ENCODE measurements at places on chromosomes 16 and 17.

- no peak for DNase-seq
These were observed 6.9 kb upstream of the KRT17 start for GRCh38 chr17:41631025-41631897.

DNA sequence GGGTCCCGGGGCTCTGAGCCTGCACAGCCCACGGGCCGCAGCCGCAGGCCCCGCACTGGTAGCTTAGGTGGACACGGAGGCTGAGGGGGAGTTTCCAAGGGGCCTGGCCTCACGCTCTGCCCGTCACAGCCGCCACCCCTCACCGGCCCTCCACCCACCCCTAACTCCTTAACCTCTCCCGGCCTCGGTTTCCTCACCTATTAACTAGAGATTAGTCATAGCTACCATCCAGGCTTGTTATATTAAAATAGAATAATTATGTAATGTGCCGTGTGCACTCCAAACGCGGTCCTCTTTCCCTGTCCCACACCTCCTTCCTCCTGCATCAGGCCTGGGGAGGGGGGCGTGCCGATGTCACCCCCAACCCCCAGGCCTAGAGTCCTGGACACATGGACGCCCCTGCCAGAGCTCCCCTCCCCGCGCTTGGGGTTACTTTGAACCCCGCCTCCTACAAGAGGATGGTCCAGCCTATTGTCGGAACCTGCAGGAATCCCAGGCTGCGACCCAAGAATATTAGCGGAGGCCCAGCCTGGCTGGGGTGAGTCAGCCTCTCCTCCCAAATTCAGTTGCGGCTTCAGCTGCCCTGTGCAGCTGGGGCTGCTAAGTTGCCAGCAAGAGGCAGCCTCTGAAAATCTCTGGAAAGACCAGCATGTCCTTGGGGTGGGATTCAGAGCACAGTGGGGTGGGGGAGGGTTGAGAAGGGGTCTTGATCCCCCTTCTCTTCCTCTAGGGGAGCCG, 17.3 kb downstream of the SOCS3 start:
- DNase-seq, result peak; percentile 87

GRCh38 chr17:27471321-27472269, 15.3 kb downstream of the KSR1 start:
- DNase-seq, result peak; percentile 67

- DNase-seq, result no peak
These were observed 302.4 kb downstream of the SEC14L1 start for GRCh38 chr17:77442976-77443747.

- peak; percentile 100 for DNase-seq
These were observed 17.8 kb upstream of the TMEM219 start for GRCh38 chr16:29943846-29944799.

DNA sequence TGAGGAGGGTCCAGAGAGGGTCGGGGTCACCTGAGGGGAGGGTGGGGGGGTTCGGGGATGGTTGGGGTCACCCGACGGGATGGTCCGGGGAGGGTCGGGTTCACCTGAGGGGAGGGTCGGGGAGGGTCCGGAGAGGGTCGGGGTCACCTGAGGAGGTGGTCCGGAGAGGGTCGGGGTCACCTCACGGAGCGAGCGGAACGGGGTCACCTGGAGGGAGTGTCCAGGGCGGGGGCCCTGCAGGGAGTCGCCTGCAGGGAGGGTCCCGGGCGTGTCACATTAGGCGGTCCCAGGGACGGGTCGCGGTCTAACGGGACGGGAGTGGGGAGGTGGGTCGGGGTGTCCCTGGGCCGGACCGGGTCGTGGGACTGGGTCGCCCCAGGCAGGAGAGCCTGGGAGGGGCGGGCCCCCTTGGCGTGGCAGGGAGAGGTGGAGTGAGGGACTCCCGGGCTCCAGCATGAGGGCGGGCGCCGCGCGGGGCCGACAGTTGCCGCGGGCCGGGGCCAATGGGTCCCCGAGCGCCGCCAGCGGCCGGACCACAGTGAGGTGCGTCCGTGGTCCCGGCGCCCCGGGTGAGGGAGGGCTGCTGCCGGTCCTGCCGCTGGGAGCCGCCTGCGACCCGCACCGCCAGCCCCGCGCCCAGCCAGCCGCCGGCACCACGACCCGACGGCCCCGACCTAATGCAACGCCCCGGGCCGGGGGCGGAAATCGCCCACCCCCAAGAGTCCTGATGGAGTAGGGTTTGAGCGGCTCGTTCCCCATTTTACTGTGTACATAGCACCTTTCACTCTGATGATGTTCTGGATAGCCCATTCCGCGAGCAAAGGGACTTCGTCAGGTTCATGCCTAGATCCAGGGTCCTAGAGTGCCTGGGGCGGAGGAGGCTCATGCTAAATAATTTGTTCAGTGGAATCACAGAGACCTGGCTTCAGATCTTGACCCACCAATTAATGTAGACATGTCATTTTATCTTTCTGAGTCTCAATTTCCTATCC, 1.2 kb upstream of the ABCA3 start:
- no peak for DNase-seq

DNA sequence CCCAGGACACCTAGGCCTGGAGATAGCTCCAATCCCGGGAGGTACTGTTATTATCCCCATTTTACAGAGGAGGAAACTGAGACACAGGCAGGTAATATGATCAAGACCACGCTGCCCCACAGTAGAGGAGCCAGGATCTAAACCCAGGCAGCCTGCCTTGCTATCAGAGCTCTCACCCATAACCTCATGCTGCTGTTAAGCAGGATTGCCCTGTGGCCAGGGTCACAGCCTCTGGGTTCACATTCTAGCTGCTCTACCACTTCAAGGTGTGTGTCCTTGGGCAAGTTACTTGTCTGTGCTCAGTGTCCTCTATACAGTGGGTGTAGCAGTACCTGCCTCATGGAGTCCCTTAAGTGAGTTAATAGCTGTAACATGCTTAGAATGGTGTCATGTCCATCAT, 1015.3 kb downstream of the KCNJ18 start:
- no peak for DNase-seq

DNA sequence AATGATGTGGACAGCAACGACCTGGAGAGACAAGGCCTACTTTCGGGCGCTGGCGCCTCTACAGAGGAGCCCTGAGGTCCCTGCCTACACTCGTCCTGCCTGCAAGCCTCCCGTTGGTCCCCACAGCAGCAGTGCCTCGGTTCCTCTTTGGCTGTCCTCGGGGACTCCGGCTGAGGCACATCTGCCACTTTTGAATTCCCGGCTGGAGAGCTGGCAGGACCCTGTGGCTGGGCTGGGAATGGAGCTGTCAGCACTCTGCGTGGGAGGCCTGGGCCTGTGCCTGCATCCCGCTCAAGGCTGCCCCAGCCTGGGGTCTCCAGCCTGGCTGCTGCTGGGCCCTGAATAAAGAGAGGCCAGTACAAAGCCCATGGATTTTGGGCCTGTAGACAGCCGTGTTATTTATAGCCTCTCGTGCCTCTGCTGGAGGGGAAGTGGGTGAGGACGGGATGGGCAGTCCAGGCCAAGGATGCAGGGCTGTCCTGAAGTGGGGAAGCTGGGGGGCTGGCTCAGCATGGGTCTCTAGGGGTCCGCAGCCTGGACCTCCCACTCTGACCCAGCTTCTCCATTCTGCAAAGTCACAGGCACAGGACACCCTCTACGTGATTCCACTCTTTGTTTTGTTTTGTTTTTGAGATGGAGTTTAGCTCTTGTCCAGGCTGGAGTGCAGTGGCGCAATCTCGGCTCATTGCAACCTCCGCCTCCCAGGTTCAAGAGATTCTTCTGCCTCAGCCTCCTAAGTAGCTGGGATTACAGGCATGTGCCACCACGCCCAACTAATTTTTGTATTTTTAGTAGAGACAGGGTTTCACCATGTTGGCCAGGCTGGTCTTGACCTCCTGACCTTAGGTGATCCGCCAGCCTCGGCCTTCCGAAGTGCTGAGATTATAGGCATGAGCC, 10.6 kb upstream of the SPNS2 start:
- no peak for DNase-seq

- no peak for DNase-seq
These were observed 29.9 kb downstream of the PIK3R6 start for GRCh38 chr17:8837563-8838075.

- DNase-seq, result peak; percentile 73
These were observed 2.6 kb downstream of the PMP22 start for GRCh38 chr17:15262291-15263205.

- no peak for DNase-seq
These were observed 231.5 kb downstream of the MRTFB start for GRCh38 chr16:14302399-14303181.

DNA sequence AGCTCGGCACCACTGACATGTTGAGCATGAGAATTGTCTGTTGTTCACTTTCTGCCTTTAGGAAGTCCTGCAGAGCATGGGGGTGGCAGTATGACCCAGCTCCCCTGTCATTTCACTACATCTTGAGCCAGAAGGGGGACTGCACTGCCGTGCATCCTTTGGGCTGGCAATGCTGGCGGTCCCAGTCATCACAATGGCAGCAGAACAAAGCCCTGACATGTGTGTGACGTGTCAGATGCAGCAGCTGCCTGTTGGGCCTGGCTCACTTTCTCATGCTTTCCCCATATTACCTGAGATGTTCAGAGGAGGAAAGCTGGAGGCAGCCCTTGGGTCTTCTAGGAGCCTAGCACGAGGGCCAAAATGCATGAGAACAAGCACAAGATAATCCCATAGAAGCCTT, 6.3 kb upstream of the ABAT start:
- no peak for DNase-seq

GRCh38 chr16:31025339-31025738, 8.0 kb upstream of the STX4 start:
- no peak for DNase-seq

GRCh38 chr16:15948532-15949209, 745 bp upstream of the ABCC1 start:
- no peak for DNase-seq

- DNase-seq, result peak; percentile 91
These were observed 5.2 kb downstream of the CCR7 start for GRCh38 chr17:40559954-40560591.

- no peak for DNase-seq
These were observed 149.4 kb downstream of the KCNJ12 start for GRCh38 chr17:21525464-21526130.

DNA sequence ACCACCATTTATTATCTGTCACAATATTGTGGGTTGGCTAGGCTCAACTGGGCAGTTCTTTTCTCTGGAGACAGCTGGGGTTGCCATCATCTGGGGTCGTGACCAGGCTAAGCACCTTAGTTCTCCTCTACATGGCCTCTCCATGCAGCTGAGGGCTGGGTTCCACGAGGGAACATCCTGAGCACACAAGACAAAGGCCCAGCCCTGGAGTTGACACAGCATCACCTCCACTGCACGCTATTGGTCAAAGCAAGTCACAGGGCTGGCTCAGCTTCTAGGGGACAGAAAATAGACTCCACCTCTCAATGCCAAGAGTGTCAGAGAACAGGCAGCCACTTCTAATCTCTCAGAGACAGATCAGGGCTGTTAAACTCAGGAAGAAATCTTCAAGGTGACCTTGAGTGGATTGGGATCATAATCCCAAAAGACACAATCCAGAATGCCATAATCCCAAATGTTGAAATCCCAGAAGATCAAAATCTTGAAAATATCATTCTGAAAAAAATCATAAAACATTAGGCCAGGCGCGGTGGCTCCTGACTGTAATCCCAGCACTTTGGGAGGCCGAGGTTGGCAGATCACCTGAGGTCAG, 13.0 kb upstream of the USP10 start:
- no peak for DNase-seq

DNA sequence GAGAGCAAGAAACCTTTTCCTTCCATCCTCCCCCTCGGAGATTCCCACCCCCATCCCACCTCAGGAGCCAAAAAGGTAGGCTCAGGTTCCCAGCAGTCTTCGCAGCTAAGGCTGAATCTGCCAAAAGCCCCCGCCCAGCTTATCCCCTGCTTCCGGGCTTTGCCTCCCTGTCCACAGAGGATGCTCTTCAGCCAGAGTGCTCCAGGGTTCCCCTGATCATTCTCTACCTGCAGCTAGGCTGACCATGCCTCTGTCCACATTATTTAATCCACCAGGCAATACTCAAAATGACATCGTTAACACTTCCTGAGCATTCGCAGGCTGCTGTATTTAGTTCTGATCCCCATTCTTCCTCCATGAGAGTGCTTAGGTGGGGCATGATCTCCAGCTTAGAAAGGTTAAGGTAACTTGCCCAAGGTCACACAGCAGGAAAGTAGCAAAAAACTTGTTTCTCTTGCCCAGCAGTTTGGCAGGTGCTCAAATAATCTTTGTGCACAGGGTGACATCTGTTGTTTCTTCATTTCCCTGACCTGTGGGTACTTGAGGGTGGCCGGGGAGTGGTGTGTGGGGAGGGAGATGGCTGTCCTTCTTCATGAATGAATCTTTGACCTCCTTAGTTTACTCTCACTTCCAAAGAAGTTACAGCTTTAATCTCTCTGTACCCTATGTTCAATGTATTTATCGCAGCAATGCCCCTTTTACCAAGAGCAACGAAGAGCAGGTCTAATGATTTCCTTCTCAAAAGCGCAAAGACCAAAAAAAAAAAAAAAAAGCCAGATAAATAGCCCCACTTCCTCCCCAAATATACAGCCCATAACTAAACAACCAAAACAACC, 848 bp upstream of the TBKBP1 start:
- DNase-seq, result no peak

- no peak for DNase-seq
These were observed 30.3 kb downstream of the LDHD start for GRCh38 chr16:75086281-75086680.

- DNase-seq, result peak; percentile 95
These were observed 34.1 kb upstream of the SLC38A10 start for GRCh38 chr17:81328978-81329926.

- peak; percentile 83 for DNase-seq
These were observed 21.4 kb downstream of the QPRT start for GRCh38 chr16:29700253-29700987.

DNA sequence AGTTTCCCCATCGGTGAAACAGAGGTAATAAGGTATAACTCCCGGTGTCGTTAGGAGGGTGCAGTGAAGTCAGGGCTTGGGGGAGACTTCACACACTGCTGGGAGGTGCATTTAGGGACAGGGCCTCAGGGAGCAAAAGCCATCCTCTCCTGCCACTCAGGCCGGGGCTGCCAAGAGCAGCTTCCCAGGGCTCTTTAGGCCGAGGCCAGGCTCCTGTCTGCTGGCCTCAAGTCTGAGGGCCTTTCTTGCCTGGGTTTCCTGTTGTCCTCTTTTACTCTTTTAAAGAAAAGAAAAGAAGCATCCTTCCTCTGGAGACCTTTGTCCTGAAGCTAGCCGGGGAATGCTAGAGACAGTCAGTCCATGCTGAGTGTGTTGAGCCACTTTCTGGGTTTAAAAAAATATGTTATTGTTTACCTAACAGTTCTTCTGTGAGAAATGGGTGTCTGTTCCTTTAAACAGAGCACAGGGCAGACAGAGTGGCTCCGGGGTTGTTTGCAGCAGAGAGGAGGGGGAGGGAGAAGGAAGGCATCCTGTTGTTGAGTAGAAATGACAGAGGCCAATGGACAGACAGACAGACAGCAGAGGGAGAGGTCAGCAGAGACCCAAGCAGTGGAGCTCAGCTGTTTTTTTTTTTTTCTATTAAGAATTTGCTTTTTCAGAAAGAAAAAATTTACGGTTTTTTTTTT, 79.1 kb downstream of the C17orf67 start:
- DNase-seq, result peak; percentile 83

DNA sequence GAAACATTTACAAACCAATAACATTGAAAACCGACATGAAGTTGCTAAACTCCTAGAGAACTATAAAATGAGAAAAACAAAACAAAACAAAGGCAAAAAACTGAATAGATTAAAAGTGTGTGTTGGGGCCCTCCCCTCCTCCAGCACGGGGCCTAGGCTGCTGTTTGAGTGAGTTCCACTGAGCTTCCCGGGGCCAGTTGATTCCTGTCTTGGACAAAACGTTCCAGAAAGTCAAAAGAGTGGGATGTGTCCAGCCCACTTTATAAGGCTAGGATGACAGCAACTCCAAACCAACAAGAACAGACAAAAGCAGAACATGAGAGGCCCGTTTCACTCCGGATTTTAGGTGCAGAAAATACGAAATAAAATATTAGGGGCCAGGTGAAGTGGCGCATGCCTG, 11.6 kb upstream of the CSNK1D start:
- no peak for DNase-seq

GRCh38 chr17:73324160-73324475, 12.3 kb upstream of the CDC42EP4 start:
- no peak for DNase-seq
